ENCODE measurements at places on chromosomes 3 and 15.

GRCh38 chr15:90376789-90377188 is 11.3 kb upstream of the IQGAP1 start:
- DNase-seq, result peak; percentile 32

- DNase-seq, result no peak
Measured at GRCh38 chr3:155362808-155363689, 69.6 kb upstream of the STRIT1 start.

GRCh38 chr3:71072287-71072686 is 511.2 kb downstream of the FOXP1 start:
- DNase-seq, result no peak

DNA sequence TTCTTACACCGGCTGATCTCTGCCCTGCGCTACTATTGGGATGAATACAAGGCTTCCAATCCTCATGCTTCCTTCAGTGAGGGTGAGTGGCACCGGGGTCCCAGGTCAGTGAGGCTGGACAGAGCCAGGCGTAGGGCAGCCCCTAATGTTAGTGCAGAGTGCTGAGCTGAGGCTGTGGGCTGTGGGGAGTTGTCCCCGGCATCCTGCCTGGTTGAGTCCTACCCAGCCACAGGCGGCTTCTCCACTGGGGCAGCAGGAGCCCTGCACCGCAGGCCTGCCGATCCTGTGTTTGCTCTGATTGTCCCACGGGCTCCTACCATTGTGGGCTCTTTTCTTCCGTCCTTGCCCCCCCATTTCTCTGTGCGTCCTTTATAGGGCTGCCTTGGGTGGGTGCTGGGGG is 13.3 kb downstream of the RNF123 start:
- DNase-seq, result no peak

DNA sequence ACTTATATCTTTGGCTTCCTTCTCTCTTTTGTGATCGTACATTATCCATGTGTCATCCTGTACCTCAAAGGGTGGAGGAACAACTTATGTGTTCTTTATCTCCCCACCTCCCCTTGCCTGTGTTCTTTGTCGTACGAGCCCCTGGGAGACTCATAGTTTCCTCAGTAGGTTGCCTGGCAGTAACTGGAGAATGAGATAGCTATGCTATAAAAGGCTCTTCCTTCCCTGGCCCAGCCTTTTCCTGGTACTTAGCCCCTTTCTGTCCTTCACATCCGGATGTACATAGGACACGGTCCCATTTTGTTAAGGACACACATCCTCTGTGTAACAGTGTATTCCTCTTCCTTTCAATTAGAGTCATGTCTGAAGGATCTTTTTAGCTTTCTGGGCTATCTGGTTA is 32.1 kb downstream of the PLCL2 start:
- DNase-seq, result no peak

All from stimulated activated CD4-positive, alpha-beta T cell treated with anti-CD3 and anti-CD28 coated beads, Interleukin-12 subunit alpha, Interleukin-12 subunit beta, amount 100 ng/mL, for 48 hours (primary cell).